ELF-1 (cell line): ENCODE measurements at places on chromosomes 13 and 19.

GRCh38 chr13:37001921-37002250, 1.3 kb downstream of the EXOSC8 start:
- no peak for DNase-seq

DNA sequence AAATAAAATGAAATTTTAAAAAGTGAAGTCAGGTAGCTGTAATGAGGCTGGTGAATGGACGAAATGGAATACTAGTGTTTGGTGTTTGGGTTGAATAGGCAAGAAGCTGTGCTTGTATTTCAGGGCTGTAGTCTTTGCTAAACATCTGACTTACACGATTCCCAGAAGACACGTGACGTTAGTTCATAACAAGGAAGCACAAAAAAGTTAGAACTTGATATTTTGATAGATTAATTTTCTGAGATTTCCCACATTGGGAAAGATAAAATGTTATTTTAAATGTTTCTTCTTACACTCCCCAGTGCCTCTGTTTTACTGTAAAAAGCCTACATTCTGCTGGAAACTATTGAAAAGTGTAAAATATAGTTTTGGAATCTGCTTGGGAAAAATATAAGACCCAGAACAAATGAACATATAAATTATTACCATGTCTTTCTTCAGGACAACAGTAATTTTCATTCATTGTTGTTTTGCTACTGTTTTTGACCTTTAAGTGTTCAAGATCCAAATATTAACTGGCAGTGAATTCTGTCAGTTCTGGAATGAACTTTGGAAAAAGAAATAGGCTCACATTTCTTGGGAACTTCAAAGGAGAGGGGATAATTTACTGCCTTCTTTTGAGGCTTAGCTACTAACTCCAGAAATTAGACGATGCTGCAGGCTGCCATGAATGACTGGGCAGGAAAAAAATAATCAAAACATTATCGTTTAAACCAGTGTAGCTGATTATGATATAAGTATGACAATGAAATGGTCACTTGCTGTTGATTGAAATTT, 241.3 kb downstream of the SLITRK6 start:
- no peak for DNase-seq

DNA sequence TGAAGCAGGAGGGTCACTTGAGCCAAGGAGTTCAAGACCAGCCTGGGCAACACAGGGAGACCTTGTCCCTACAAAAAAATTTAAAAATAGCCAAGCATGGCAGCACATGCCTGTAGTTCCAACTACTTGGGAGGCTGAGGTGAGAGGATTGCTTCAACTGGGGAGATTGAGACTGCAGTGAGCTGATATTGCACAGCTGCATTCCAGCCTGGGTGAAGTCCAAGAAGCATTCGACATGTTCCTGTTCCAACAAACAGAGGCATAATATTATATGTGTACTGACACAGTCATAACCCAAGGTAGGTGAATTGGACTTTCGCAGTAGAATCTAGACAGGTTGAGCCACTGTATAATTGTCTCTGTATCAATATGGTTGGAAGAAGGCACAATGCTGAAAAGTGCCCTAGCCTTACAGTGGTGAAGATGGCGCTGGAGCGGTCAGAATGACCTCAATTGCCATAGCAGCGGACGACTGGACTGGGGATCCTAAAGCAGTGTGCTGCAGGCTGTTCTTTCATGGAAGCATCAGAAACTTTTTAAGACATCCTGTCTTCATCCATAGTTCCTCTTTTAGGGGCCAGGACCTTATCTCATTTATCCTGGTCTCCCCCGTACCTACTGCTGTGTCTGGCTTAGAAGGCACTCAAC, 112.0 kb upstream of the CLDN10 start:
- no peak for DNase-seq

DNA sequence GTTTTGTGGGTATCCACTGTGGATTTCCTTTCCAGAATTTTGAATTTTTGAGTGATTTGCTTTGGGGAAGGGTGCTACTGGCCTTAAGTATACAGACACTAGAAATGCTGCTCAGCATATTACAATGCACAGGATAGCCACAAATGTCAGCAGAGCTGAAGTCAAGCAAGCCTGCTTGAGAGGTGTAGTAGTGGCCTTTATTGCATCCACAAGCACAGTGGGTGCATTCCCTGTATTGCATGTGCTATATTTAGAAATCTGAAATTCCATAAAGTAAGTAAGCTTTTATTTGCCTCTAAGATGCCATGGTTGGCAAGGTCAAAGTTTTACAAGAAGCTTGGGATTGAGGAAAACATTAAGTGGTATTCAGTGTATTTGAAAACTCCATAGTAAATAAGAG, 79.5 kb upstream of the ZNF91 start:
- DNase-seq = no peak

DNA sequence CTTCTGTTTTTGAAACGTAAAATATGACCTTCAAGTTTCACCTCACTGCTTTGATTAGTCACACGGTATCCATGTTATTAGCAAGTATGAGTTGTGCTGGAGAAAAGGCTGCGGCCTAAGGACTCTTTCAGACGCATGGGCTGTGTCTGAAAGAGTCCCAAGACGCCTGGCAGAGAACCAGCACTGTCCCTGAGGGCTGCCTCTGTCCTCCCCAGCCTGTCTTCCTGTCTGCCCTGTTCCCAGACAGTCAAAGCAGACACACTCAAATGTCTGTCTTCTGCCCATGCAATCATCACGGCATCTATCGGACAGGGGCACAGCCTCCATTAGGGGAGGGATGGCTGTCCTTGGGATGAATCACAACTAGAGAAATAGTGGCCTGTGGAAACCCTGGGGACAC, 65.5 kb downstream of the DPY19L3 start:
- DNase-seq = no peak

DNA sequence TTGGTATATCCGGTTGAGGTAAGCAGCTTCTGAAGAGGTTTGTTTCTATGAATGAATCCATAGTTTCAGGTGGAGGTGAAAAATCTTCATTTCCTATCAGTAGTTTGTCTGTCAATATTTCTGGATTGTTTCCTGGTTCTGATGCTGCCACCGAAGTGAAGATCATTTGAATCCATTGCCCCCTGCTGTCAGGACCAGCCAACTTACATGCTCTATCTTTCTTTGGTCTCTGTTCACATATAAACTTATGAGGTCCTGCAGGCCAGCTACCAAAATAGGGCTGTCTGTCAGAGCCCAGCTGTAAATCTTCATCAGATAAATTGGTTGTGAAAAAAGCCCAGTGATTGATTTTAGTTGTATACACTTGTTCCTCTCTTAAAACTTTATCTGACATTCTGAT, 15.2 kb upstream of the N4BP2L1 start:
- DNase-seq = no peak

DNA sequence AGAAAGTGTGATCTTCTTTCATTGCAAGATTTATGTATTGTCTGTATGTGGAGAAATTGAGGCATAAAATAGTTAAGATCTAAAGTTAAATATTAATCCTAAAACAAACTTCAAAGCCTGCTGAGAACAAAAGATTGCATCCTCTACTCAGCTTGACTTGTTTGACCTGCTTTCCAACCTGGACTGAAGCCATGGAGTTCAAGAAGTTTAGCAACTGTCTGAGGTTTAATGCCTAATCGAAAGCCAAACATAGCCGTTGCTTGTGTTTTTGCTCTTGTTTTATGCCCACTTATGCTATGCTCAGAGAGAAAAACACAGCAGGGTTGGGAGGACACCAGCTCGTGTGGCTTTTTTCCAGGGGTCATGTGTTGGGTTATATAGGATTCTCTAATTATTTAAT, 135.6 kb downstream of the NUFIP1 start:
- no peak for DNase-seq

DNA sequence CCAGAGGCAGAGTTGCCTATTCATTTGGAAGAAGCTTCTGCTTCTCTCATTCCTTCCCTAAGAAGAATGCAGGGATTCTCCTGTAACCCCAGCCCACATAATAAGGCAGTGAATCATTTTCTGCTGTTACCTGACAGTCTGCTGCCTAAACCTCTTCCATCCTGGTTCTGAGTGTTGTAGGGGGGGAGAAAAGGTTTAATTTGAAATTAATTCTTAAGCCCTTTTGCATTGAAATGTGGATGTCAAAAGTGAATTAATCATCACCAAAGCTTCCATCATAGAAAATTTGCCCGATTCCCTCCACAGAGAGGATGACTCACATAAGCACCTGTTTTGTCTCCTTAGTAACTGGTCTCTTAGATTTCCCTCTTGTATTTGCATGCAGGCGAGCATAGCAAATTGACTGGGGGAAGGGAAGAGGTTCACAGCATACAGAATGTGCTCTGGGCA, 146.7 kb upstream of the FNDC3A start:
- no peak for DNase-seq

DNA sequence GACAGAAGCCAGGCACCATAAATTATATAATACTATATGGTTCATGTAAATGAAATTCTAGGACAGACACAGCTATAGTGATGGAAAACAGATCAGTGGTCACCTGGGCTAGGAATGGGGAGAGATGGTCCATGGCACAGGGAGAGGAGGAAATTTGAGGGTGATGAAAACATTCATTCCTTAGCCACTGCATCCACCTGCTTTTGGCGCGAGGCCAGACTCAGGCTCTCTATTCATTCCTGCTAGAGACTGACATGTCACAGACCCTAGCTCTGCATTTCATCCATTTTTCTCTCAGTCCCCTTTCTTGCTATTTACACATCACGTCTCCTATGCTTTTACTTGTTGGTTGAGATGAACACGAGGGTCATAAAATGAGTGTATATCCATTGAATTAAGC, 628.3 kb upstream of the SLC10A2 start:
- no peak for DNase-seq

DNA sequence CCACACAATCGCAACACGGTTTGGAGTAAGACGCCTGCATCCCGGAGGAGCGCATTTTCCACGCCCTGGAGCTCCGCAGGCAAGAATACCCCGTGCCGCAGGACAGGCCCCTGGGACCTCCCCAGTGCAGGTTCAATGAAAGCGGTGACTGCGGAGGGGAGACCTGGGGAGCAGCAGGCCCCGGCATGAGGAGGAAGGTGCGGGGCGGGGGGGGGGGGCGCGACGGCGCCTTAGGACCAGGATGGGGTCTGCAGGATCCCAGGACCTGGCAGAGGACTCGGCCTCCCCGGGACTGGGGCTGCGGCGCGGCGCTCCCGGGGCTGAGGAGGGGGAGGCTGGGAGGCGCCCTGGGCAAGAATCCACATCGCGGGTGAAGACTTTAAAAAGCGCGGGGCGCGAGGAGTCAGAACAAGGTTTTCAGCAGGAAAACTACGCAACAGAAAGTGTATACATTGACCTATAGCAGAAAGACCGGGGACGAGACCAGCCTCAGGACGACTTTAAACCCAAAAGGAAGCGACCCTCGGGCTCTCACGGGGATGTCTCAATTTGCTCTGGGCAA, 432 bp downstream of the ZNF611 start:
- DNase-seq = peak; percentile 26

- DNase-seq = no peak
Measured at GRCh38 chr13:97301382-97302095, 79.4 kb downstream of the MBNL2 start.

DNA sequence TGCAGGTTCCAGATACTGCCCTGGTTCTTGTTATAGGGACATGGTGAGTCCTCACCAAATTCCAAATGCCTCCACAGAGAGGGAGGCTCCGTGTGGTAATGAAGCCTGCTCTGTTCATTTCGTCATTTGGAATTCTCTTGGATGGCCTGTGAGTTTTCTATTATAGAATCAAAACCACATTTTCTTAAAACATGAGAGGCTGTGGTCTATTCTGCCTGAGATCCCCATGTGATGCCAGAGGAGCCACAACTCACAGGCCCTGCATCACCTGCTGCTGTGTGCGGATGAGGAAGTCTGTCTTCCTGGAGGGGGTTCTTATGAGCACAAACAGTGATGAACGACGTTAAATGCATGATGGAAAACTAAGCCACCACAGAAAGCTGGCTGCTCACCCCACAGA, 264.4 kb downstream of the UQCRFS1 start:
- no peak for DNase-seq

GRCh38 chr19:4589579-4590410, 30.3 kb upstream of the SEMA6B start:
- DNase-seq = peak; percentile 71

- DNase-seq = no peak
Measured at GRCh38 chr13:60175571-60175970, 11.8 kb upstream of the DIAPH3 start.

GRCh38 chr13:59545007-59545406, 618.7 kb downstream of the DIAPH3 start:
- peak; percentile 8 for DNase-seq

DNA sequence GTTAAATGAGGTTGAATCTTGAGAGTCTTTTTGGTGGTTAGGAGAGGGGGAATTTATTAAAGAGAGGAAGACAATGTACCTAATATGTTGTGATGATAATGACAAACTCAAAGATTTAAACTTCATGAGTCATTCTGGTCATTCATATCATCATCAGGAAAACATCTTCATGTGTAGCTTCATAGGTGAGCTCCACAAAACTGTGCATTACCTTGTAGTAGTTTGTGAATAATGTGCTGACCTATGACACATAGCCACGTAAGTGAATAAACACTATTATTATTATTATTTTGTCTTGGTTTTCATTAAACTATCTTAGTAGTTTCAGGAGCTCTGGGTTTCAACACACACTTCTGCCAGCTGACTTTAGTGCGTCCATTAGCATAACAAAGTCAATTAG, 997 bp upstream of the GPC6 start:
- DNase-seq = no peak

DNA sequence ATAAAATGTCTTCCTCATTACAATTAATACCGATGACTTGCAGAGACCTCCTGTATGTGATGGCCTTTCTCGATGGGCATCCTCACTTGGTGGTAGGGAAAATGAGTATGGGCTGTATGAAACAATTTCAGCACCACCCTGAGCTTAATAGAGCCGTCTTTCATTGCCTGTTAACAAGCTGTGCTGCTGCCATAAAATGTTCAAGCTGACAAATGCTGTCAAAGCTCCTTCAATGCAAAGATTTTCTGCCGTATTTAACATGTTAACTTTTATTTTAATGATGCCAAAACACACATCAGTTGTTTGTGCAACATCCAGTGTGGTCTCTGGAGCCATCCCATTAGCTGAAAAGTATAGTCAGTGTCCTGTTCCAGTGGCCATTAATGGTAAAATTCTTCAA, 110.1 kb downstream of the GPC6 start:
- DNase-seq = no peak

- peak; percentile 8 for DNase-seq
Measured at GRCh38 chr13:80030491-80030890, 310.4 kb downstream of the SPRY2 start.
